ENCODE measurements at places on chromosomes 16 and 17. TPM values are rescaled to one million over a fixed set of nuclear protein-coding genes. Genes with fewer than 3 reads are reported as not detected.

GRCh38 chr16:4940719-4941118, 3.8 kb upstream of the PPL start:
- no peak for DNase-seq

DNA sequence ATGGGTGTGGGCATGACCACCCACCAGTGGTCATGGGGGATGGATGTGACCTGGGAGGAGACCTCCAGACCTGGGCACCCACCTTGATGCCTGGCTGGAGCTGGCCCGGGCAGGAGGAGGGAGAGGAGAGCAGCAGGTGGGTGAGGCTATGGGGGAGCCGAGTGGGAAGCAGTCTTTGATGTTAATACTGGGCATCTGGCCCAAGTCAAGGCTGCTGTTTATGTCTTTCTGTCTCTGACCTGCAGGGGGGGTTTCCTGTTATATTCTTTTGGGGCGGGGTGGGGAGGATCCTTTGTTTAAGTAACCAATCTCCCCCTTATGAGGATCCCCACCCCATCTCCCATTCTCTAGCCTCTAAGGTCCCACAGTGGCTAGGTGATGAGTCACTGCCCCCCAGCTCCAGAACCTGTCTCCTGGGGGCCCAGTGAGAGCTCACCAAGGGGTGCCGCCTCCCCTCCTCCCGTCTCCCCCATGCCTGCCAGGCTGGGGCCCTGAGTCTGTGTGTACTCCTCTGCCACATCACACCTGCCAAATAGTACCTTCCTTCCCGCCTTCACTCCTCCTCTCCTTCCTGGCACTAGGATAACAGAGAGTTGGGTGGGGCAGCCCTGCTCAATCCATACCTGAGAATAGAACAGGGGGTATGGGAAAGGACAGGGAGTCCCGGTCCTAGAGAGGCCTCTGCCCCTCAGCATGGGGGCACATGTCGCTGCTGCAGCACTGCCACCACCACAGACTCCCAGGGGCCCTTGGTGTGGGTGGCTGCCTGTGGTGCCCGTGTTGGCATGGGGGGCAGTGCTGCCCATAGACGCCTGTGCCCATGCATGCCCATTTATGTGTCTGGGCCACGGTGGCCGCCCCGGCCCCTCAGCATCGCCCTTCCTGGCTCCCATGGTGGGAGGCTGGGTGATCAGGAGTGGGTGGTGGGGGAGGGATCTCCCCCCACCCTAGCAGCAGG, 7.3 kb downstream of the THRA start:
- DNase-seq, result no peak

GRCh38 chr17:45380991-45381390, 51.7 kb downstream of the ARHGAP27 start:
- DNase-seq, result no peak

HP gene
- 117,679 TPM for total RNA-seq

DNA sequence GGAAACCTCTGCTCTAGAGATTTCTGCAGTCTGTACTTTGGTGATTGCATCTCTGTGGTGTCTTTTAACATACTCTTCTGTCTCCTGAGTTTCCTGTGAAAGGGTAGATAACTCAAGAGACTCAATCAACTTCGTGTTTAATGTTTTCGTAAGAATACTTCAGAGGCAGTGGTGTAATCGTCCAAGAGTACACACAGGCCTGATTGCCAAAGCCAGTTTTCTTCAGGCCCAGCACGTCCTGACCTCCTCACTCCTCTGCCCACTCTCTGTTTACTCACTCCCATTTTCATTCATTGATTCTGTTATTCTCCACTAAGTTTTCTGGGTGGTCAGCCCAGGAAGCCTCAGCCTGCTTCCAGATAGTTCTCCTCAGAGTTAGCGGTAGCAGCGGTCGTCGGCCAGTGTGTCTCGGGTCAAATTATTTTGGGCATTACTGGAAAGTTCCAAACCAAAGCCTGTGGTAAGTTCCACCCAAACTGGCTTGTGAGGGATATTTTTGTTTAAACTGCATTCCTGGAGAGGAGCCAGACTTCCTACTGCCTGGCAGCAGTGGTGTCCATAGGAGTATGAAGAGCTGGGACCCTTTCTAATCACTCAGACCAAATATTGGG, 293.2 kb downstream of the WWOX start:
- DNase-seq, result no peak

- DNase-seq, result no peak
Observed at GRCh38 chr16:49349446-49350168, 24.0 kb upstream of the C16orf78 start.

PPP1R27 gene
- not detected for total RNA-seq

- DNase-seq, result peak; percentile 76
Observed at GRCh38 chr17:74368341-74369081, 1.2 kb downstream of the GPR142 start.

PIK3R6 gene
- 0.37 TPM for total RNA-seq

- no peak for DNase-seq
Observed at GRCh38 chr17:6162216-6162615, 92.0 kb downstream of the WSCD1 start.

GUCY2D gene
- 0.09 TPM for total RNA-seq

RNU2-1 gene
- not detected for total RNA-seq

GRCh38 chr16:74582970-74583369, 23.9 kb downstream of the GLG1 start:
- DNase-seq, result no peak

- no peak for DNase-seq
Observed at GRCh38 chr17:64232466-64233262, 30.4 kb downstream of the TEX2 start.

DNA sequence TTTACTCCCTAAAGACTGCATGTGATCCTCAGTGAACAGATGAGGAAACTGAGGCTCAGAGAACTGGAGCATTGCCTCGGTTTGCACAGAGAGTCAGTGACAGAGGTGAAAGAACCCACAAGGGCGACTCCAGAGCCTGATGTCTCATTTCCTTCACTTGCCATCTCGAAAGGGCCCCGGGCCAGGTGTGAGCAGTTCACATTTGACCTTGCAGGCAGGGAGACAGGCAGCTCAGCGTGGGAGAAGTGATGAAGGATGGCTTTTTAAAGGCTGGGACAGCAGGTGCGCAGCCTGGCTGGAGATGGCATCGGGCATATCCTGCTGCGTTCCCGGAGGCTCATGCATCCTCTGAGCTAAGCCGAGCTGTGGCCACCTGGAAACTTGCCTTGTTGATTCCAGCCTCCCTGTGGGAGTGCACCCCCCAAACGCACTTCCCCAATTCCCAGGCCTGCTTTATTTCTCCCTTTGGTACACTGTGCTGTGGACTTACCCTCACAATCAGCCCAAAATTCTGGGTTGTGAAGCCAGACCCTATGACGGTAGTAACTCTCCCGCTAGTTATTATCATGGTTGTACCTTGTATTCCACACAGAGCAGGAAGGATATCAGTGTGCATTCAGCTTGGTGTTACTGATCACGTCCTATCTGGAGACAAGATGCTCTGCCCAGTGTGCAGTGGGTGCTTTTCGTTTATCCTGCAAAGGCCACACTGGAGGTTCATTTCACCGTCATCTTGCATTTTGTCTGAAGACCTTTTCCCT, 753.2 kb upstream of the EEF2KMT start:
- no peak for DNase-seq

PRSS53 gene
- total RNA-seq, result 0.51 TPM

ARL4D gene
- 13.6 TPM for total RNA-seq

NME2 gene
- total RNA-seq, result 182 TPM

DNA sequence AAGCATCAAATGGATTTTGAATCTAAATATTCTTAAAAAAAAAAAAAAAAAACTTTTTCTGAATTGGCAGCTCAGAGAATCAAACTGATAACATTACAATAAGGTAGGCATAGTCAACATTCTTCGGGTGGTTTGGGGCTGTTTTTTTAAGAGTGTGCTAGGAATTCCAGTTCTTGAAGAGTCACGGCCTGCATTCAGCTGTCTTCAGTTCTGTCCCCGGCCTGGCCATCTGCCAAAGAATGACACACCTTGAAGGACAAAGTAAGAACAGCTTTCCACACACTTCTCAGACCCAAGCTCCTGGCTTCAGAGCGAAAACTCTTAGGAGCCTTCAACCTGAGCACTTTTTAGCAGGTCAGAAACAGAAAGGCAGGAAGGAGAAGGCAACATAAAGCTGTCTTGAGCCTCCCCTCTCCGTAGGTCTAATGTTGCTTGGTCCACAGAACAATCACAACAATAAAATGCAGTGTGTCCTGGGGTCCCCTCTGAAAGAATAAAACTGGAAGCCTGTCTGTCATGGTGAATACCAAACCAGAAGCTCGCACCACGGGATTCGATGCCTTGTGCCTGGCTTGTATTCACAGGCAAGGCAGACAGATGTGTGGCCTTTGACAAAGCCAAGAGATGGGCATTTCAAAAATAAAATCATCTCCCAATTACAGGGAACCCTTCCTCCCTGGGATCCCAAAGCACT, 524.4 kb upstream of the ZFHX3 start:
- DNase-seq, result no peak

- no peak for DNase-seq
Observed at GRCh38 chr17:66135219-66135618, 56.7 kb downstream of the CEP112 start.

- DNase-seq, result no peak
Observed at GRCh38 chr17:10082795-10083194, 115.6 kb downstream of the GAS7 start.

DNA sequence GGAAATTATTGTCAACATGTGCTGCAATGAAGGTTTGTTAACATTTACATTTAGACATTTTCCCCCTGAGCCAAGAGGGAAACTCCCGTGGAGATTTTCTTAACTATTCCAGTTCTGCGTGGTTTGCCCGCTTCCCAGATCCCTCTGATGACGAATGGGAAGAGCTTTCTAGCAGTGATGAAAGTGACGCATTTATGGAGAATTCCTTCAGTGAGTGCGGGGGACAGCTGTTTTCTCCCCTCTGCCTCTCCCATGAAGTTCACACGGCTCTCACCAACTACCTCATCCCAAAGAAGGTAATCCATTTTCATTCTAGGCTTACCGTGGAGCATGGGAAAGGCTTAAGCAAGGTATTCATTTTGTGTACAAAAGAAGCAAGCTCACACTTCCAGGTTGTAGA, 18.2 kb downstream of the HEATR3 start:
- DNase-seq, result no peak

DNA sequence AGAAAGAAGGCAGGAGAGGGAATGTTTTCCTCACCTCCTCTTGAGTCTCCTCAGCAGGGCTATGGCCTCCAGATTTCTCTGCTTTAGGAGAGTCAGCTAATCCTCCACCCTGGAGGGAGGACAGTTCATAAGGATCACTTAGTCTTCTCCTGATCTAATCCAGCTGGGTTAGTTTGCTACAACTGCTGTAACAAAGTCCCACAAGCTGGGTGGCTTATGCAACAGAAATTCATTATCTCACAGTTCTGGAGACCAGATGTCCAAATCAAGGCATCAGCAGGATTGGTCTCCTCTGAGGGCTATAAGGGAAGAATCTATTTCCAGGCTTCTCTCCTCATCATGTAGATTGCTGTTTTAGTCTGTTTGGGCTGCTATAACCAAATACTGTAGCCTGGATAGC, 40.6 kb upstream of the XYLT1 start:
- DNase-seq, result no peak

GRCh38 chr17:57876866-57877237, 27.0 kb upstream of the MRPS23 start:
- DNase-seq, result no peak

CD300A gene
- total RNA-seq, result 9.0 TPM

CD19 gene
- total RNA-seq, result 0.17 TPM

- no peak for DNase-seq
Observed at GRCh38 chr17:17107891-17108431, 65.7 kb downstream of the MPRIP start.

DNA sequence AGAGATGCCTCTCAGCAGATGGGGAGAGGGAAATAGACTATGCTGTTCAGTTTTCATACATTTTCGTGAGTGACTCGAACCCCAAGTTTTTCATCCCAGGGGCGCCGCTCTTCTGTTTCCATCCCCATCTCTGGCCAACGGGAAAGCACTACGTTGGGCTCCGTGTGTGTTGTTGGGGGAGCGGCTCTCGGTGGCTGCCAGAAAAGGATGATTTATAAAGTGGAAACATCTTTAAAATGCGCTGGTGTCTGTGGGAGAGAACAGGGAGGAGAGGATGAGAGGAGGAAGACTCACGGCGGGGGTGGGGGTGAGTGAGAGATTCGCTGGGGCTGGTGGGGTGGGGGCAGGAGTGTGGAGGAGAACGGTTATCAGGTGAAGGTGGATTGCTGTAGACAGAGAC, 5.8 kb downstream of the TBX4 start:
- DNase-seq, result no peak

CACNG5 gene
- total RNA-seq, result not detected
